Activated CD4-positive, alpha-beta T cell treated with anti-CD3 and anti-CD28 coated beads, Interleukin-2, amount 50 U/mL, for 16 hours (primary cell): ENCODE measurements at places on chromosomes 1 and 21.

- DNase-seq = no peak
These were observed 54.1 kb downstream of the ETS2 start for GRCh38 chr21:38859852-38860251.

DNA sequence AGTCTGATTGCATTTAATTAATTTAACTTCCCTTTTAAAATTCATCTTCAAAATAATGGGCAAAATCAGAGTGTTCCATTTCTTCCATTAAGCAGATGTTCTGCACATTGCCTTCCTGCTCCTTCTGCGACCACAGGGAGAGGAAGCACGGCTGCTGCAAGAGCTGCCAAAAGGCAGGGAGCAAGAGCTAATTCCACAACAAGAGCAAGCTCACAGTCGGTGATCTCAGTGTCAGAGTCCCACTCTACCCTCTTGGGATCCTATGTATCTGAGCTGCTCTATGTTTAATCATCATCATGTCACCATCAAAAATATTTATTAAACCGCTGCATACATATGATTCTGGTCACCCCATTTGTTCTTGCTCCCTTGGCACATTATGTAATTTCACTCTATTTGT, 255.3 kb upstream of the CAMK1G start:
- DNase-seq = no peak

DNA sequence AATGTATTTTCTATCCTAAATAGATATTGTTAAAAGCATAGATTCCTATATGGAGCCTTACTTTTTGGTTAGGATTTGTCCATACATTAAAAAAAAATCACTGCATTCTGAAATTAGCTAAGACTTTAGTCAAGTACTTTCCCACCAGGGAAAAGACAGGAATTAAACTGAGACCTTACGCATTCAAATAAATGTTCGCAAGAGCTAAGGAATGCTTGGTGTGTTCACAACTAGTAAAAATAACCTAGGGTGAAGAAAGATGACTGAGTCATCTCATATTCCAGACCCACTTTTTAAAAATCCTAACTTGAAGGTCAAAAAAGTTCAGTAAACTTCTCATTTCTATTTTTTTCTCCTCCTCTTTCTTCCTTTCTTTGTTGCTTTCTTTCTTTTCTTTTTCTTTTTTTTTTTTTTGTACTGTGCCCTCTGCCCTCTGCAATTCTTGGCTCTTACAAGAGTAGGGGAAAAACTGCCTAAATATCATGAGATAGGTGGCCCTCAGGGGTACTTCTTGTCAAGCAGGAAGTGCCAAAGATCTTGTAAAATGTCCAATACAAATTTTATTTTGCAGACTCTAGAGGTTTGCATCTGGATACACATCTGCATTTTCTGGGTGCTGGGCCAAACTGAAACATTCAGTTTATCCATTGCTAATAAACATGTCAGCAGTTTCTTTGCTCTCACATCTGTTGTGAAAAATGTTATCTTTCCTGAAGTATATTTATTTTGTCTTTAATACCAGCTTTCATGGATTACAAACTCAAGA, 121.4 kb upstream of the GORAB start:
- DNase-seq = no peak

GRCh38 chr1:19744335-19744743, 55.4 kb downstream of the TMCO4 start:
- no peak for DNase-seq

DNA sequence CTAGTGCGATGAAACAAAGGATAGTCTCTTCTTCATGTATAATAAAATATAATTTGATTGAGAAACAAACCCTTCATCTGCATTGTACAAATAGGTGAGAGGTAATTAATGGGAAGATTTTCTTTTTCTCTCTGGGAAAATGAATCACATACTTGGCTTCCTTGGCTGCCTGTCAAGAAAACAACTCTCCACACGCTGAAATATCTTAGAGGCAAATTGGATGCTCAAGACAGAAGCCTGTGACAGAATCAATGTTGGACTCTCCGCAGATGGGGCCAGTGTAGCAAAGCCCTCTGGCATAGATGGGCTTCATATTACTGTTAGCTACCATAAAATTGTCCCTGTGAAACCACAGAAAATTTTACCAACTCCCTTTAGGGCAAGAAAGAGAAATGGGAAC, 186.6 kb downstream of the GRIK1 start:
- no peak for DNase-seq

- DNase-seq = no peak
These were observed 563 bp downstream of the QSOX1 start for GRCh38 chr1:180155182-180155682.

DNA sequence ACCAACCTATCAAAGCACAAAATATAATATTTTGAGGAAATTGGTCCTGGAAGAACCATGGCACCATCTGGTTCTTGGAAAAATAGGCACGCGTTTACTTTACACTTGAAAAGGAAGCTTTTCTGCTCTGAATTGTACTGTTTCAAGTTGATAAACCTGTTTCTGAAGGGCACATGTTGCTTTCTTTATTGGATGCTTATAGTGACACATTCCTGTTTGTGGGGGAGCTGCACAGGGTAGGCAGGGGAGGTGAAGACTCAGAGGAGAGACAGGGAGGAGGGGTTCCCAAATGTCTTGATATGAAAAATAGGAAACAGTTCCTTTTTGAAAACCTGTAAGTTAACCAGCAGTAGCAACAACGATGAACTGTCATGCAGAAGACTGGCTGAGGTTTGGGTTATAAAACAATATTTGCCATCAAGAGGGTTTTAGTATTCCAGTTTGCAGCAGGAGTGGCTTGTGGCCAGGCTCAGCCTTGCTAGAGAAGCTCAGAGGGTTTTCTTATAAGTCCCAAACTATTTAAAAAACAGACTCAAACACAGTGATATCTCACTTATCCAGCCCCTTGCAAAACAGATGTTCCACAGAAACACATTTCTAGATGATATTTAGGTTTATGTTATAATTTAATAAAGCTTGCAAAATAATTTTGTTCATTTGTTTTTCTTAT, 127.0 kb upstream of the MROH9 start:
- no peak for DNase-seq

- no peak for DNase-seq
These were observed 270.3 kb downstream of the RGS7 start for GRCh38 chr1:241086686-241087085.
